ENCODE measurements at places on chromosomes 4 and X.

DNA sequence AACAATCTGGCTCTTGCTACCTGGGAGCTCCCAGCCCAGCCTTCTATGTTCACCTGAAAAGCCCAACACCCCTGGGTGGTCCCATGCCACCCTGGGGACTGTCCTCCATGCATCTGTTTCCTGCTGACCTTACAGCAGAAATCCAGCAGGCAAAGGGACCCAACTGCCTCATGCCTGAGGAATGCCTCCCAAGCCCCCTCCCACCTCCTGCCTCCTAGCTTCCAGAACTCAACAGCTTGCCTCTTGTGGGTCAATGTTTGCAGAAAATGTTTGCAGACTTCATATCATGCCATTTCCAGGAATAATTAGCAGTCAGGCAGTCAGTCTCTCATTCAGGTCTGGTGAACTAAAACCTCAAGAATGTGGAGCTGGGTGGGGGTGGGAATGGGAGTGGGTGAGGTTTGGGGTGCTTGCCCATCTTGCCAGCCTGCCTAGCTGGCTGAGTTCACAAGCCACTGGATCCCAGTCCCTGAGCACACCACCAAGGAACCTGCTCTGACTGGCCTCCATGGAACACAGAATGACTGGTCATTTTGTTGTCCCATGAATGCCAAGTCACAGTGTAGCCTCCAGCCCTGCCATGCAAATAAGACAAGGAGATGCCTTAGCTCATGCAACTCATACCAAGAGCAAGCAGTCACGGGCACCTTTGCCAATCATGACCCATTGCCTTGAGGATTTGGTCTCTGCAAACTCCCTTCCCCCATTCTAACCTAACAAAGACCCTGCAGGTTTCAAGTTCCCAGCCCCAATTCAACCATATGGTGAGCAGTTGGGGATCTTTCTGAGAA, 12.1 kb upstream of the PLAC1 start:
- DNase-seq = no peak

GRCh38 chr4:5423670-5424069, 284.7 kb downstream of the EVC2 start:
- no peak for DNase-seq

DNA sequence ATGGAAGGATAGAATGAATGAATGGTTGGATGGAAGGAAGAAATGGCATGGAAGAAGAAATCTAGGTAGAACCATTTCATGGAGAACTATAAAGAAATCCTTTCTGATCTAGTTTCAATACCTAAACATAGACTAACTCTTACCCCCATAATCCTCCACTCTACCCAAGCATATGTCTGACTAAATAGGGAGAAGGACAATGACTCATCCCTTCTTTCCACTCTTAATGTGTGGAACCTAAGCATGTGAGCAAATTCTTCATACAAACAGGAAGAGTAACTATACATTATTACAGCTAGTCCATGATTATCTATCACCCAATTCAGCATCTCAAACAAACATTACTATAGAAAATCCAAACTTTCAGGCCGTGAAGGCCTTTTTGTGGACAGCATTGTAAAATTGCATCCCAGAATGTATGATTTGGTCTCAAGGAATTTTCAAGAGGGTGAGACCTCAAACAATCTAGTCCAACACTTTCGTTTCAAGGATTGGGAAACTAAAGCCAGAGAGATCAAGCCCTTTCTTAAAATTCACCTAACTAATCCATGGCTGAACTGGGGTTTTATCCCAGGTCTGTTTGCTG, 11.2 kb downstream of the C1QTNF7 start:
- no peak for DNase-seq

GRCh38 chr4:5615496-5616075, 92.8 kb downstream of the EVC2 start:
- no peak for DNase-seq

- no peak for DNase-seq
Observed at GRCh38 chr4:155658681-155659064, 8.0 kb upstream of the GUCY1A1 start.

DNA sequence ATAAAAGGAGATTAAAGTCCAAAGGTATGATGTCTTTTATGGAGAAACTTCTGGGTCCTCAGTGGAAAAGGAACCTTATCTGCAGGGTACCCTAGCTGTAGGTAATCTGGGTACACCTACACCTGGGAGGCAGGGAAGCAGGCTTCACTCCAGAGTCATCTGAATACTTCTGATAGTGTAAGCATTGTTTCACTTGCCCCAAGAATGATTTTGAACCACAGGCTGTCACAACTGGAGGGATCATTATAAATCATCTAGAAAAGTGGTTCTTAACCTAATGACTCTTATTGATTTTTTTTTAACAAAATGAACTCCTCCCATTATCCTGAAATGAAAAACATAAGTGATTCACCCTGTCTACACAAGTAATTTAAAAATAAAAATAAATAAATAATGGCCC, 44.0 kb upstream of the STK26 start:
- no peak for DNase-seq

DNA sequence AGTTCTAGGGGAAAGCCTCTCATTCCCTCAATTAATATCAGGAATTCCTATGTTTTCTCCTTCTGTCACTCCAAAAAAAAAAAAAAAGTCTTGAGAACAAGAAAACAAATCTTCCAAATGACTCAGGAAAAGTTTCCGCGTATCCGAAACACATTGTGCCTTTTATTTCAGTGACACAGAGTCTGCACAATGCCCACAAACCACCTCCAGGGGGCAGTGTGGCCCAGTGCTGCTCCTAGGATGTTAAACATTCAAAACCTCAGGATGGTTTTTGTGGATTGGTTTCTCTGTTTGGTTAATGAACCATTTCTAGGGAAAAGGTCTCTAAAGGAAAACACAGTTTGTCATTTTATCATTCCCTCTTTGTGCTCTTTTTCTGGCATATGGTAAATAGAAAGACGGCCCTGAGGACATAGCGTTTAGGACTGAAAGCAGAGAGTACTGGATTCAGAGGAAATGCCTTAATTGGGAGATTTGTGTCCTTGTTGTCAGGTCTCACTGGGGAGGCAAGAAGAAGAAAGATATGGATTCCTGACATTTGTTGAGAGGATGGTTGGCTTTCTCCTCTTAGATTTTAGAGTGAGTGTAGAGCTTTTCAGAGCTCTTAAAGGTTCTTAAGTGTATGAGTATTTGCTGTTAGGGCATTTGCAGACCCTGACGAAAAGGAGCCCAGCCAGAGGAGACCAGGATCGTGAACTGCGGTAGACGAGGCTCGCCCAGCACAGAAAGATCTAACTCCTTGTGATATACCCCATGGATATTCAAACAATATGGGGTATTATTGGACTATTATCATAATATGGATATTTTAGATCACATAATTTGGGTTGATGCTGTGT, 65.7 kb upstream of the MAP9 start:
- DNase-seq = peak; percentile 54

GRCh38 chrX:25600776-25601175, 537.4 kb upstream of the MAGEB18 start:
- DNase-seq = no peak

DNA sequence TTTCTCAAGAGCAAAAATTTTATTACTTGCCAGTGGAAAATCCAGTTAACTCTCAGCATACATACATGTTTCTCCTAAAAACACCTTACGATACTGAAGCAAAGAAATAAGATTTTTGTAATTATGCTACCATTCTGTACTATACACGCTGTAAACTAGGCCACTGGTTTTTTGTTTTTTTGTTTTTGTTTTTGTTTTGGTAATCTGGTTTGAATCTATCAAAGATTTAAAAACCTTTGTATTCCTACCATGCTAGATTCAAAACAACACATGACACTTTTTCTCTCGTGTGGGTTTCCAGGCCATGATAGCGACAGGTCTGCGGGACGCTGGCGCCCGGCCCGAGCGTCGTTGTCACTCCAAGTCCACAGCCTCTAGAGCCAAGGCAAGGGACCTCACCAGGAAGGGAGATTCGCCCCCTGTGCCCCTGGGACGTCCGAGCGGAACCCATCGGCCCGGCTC, 723 bp downstream of the TMEM192 start:
- no peak for DNase-seq

GRCh38 chr4:150242820-150243458, 164.7 kb downstream of the DCLK2 start:
- DNase-seq = no peak

GRCh38 chr4:163166041-163166579, 580 bp downstream of the NAF1 start:
- DNase-seq = peak; percentile 52

- no peak for DNase-seq
Observed at GRCh38 chr4:10092481-10093270, 23.9 kb downstream of the WDR1 start.

- DNase-seq = no peak
Observed at GRCh38 chrX:30880058-30880457, 9.0 kb downstream of the TAB3 start.

DNA sequence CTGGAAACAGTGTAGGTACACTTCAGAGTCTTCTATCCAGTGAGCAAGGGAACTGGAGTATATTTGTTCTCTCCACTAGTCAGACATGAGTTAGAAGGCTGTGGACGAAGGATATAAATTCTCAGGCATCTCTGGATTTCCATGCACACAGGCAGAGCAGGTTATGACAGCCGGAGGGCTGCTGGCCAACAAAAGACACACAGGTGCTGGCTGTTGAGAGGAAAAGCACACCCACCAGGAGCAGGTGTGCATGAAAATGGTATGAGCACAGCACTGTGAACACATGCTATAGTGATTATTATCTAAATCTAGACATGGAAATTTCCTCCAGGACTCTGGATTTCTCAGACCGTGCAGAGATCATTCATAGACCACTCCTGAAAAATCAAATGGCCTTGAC, 444.7 kb upstream of the RPS6KA3 start:
- no peak for DNase-seq

GRCh38 chr4:7083597-7084563, 16.0 kb upstream of the GRPEL1 start:
- DNase-seq = no peak

GRCh38 chr4:82123934-82124333, 249.9 kb downstream of the HNRNPD start:
- no peak for DNase-seq

GRCh38 chr4:147289181-147289580, 191.7 kb upstream of the EDNRA start:
- DNase-seq = no peak

DNA sequence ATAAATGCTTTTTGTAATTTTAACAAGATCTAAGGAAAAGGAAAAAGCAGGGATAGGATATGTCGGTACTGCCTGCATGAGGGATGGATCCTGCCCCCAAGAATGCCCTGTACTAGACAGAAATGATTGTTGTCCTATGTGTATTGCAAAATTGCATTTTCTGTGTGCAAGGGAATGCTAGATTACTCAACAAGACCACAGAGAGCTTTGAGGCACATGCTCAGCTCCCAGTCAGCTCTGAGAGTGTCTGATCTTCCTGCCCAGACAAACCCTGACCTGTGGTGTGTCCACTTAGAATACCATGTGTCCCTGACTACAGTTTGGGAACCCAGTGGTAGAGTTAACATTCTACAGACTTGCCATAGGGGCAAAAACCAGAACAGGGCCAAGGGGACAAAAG, 129.2 kb upstream of the PAK3 start:
- no peak for DNase-seq

- no peak for DNase-seq
Observed at GRCh38 chr4:129490516-129490915, 394.6 kb downstream of the C4orf33 start.

GRCh38 chr4:28558895-28559294, 1698.3 kb downstream of the STIM2 start:
- DNase-seq = no peak

GRCh38 chr4:151866592-151866918, 105.7 kb upstream of the GATB start:
- DNase-seq = no peak

DNA sequence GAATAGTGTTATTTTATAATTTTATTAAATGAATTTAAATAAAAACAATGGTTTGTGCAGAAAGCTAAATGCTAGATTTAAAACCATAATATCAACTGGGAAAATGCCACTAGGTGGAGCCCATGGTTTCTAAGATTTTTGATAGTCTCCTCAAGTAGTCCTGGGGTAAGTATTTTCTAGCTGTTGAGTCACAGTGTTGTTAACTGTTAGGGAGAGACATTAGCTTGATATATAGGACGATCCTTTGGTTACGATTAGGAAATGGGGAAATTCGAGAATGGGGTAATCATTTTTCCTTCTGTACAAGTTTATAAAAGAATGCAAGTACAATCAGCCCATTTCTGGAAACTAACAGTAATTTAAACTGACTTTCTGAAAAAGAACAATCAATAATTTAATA, 378.4 kb downstream of the ANKRD50 start:
- DNase-seq = no peak
